ENCODE measurements at places on chromosomes 5 and 9.
A peak's percentile ranks its signal among the peaks of the same experiment; 100 is the strongest.

DNA sequence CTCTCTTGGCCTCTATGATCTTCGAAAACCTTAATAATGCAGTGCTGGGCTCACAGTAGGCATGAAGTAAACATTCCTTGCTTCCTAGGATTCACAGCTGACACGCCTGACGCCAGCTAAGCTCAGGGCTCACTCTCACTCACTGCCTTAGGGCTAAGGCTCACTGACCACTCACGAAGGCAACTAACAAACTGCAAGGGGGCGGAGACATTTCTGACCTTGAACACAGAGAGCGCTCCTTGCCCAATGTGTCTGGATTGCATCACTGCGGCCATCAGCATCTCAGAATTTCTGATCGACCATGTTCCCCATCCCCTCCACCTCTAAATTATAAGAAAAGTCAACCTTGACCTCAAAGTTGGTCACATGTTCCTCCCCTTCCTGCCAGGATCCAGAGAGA lies 372.6 kb downstream of the EBF1 start:
- no peak overlapping the region for H3K4me3 ChIP-seq
- H3K27me3 ChIP-seq, result no peaks in the 10 kb centered on the region
- no peak overlapping the region for H3K27ac ChIP-seq
- H3K36me3 ChIP-seq, result no peaks in the 10 kb centered on the region
- no peak for DNase-seq
- H3K4me1 ChIP-seq, result no peaks in the 10 kb centered on the region

DNA sequence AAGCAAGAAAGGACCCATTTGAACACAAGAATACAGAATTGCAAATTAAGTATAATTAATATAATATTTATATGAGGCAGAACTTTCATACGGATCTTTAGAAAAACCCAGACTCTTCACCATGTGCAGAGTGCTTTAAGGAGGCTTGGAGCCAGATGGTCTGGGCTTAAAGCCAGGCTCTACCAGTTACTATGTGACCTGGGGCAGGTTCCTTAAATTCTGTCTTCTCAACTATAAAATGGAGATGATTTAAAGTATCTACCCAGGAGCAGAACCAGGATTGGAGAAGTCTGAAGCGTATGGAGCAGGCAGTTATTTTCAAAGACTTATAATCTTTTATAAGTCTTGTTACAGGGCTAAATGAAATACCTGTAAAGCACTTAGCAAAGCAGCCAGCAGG lies 202.1 kb downstream of the TSSK1B start:
- H3K4me3 ChIP-seq, result no peak overlapping the region
- H3K36me3 ChIP-seq, result no peaks in the 10 kb centered on the region
- no peaks in the 10 kb centered on the region for H3K27me3 ChIP-seq
- H3K4me1 ChIP-seq, result no peaks in the 10 kb centered on the region
- DNase-seq, result no peak

DNA sequence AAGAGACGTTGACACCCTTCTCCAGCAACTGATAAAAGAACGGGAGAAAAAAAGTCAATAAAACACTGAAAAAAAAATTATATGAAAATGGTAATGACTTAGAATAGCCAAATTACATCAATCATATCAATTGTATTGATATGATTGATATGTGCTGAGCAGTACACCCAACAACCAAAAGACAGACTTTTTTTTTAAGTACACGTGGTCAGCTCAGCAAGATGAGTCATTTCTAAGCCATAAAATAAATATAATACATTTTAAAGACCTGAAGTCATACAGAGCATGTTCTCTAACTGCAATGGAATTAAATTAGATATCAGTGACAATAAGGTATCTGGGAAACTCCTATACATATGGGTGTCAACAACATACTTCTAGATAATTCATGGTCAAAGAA lies 30.9 kb upstream of the OLFM1 start:
- H3K27ac ChIP-seq, result no peak overlapping the region
- H3K36me3 ChIP-seq, result no peaks in the 10 kb centered on the region
- no peak for DNase-seq
- no peak overlapping the region for H3K4me3 ChIP-seq
- H3K27me3 ChIP-seq, result no peaks in the 10 kb centered on the region

DNA sequence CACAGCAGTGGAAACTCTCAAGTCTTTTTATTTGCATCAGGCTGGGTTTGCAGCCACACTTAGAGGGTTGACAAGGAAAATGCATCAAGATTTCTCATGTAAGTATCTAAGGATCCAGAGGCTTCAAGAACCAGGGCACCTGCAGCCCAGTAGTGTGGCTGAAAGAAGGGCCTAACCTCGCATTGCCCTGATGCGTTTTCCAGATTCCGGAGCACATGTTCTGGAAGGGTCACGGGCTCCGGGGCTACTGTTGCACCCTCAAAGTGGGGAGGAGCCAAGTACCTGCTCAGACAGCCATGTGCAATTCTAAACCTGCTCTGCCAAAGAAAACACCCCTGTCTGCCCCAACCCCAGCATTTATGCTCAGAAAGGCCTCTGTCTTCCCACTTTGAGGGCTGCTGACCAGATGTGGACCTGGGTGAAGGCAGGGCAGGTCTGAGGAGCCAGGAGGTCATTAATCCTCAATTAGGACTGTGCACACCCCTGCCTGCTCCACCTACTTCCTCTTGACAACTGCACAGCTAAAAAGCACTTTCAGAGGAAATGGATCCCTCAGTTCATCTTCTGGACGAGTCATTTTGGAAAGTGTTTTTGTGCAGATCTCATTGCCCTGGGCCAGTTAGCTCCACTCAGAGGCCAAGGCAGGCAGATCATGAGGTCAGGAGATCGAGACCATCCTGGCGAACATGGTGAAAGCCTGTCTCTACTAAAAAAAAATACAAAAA lies 110.7 kb downstream of the SAXO1 start:
- DNase-seq, result no peak
- H3K4me1 ChIP-seq, result no peaks in the 10 kb centered on the region

- H3K4me1 ChIP-seq, result no peaks in the 10 kb centered on the region
- no peak within 1 kb of the TSS for H3K27ac ChIP-seq
- H3K4me3 ChIP-seq, result peak within 1 kb of the TSS; percentile 78
- DNase-seq, result peak; percentile 93
- H3K36me3 ChIP-seq, result no peaks in the 10 kb centered on the region
- H3K27me3 ChIP-seq, result no peaks in the 10 kb centered on the region
Measured at GRCh38 chr5:35617435-35618303, at the start of gene SPEF2. SPEF2 (plus strand) TSS chr5:35617863; CDS start chr5:35617998, 135 bp downstream.

GRCh38 chr5:88888291-88888690 lies 5.3 kb upstream of the MEF2C start:
- no peaks in the 10 kb centered on the region for H3K36me3 ChIP-seq
- H3K27me3 ChIP-seq, result no peaks in the 10 kb centered on the region
- H3K4me3 ChIP-seq, result no peak overlapping the region
- peak overlapping the region; percentile 30 for H3K27ac ChIP-seq
- H3K4me1 ChIP-seq, result no peaks in the 10 kb centered on the region
- DNase-seq, result no peak

DNA sequence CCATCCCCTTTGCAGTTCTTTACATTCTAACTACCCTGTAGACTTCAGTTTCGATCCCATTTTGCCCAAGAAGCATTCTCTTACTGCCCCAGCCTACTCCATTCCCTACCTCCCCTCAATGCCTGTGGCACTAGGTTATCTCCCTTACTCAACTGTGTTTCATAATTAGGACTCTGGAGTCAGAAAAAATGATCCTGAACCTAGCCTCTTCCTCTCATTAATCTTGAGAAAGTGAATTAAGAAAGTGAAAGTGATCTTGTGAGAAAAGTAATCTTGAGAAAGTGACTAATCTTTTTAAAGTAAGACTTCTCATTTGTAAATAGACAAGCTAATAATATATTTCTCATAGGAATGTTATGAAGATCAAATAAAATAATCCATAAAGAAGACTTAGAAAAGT lies 444.0 kb upstream of the TRPC7 start:
- H3K4me1 ChIP-seq, result no peaks in the 10 kb centered on the region
- H3K27me3 ChIP-seq, result no peaks in the 10 kb centered on the region
- no peak overlapping the region for H3K27ac ChIP-seq
- no peaks in the 10 kb centered on the region for H3K36me3 ChIP-seq

- no peaks in the 10 kb centered on the region for H3K36me3 ChIP-seq
- H3K4me3 ChIP-seq, result no peak overlapping the region
- no peak overlapping the region for H3K27ac ChIP-seq
- no peaks in the 10 kb centered on the region for H3K4me1 ChIP-seq
- no peaks in the 10 kb centered on the region for H3K27me3 ChIP-seq
Measured at GRCh38 chr5:138459311-138459933, 5.9 kb upstream of the EGR1 start.

- no peak for DNase-seq
- H3K27ac ChIP-seq, result no peak overlapping the region
- no peaks in the 10 kb centered on the region for H3K4me1 ChIP-seq
- H3K36me3 ChIP-seq, result no peaks in the 10 kb centered on the region
- H3K4me3 ChIP-seq, result no peak overlapping the region
Measured at GRCh38 chr5:34576891-34577666, 79.0 kb upstream of the RAI14 start.

- H3K27me3 ChIP-seq, result no peaks in the 10 kb centered on the region
- no peak for DNase-seq
- H3K4me3 ChIP-seq, result no peak overlapping the region
- peaks cover 6% of the 10 kb centered on the region for H3K4me1 ChIP-seq
- H3K27ac ChIP-seq, result no peak overlapping the region
Measured at GRCh38 chr5:84370176-84370575, 14.5 kb downstream of the EDIL3 start.

GRCh38 chr9:76198336-76198735 lies 195.9 kb downstream of the RFK start:
- no peak overlapping the region for H3K4me3 ChIP-seq
- H3K4me1 ChIP-seq, result peaks cover 2% of the 10 kb centered on the region
- peak; percentile 58 for DNase-seq

- no peak overlapping the region for H3K4me3 ChIP-seq
- H3K27ac ChIP-seq, result no peak overlapping the region
- H3K4me1 ChIP-seq, result no peaks in the 10 kb centered on the region
Measured at GRCh38 chr9:19411316-19411715, 2.5 kb downstream of the ACER2 start.

DNA sequence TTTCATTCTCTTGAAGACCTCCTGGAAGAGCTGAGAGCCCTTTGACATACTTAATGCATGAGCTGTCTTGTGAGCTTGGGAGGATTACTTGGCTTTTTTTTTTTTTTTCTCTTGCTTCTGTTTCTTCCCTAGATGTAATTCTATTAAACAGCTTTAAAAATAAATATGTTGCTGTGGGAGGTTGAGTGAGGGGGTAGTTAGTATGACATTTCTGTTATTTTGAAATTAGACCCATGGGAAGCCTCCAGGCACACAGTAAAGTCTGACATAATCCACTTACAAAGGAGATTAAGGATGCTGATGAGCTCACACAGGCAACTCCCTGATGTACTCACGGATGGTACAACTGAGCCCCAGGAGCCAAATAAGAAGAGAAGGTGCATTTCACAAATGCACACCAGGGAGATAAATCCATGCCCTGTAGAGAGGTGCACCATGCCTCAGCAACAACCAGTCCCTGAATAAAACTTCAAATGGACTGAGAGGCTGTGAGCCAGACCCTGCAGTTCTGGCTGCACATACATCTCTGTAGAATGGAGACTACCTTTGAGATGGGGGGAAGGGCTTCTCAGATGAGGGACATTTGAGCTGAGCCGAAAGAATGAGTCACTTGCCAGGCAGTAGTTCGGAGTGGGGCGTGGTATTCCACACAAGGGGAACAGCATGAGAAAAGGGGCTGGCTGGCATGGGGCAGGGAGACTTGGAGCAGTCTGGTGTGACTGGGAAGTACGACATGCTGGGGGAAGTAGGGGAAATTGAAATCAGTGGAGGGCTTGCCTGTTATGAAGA lies 68.7 kb downstream of the ACTL7B start:
- no peak overlapping the region for H3K4me3 ChIP-seq
- H3K27ac ChIP-seq, result no peak overlapping the region
- no peaks in the 10 kb centered on the region for H3K27me3 ChIP-seq

- no peaks in the 10 kb centered on the region for H3K36me3 ChIP-seq
- no peak overlapping the region for H3K27ac ChIP-seq
- DNase-seq, result no peak
- H3K4me3 ChIP-seq, result no peak overlapping the region
- H3K4me1 ChIP-seq, result no peaks in the 10 kb centered on the region
Measured at GRCh38 chr9:97560851-97561250, 59.4 kb downstream of the TMOD1 start.

DNA sequence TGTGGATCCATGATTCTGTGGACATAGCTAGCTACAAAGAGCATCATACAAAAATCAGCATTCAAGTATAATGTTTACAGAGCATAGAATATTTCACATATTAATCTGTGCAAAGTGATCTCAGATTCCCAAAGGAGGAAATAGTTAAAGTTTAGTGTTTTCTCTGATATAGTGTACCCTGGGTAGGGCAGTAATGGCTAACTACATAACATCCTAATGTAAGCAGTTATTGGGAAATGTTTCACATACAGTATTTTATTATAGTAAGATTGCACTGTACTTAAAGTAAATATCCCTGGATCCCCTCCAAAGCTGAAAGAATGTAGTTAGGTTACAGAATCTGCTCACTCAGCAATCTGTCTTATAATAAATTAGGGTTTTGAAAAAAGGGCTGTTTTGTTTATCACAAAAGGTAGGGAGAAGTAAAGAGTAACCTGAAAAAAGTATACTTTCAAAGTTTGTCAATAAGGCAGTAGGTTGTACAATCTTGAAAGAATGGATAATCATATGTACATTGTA lies 52.5 kb upstream of the SMARCA2 start:
- DNase-seq, result no peak
- no peak overlapping the region for H3K4me3 ChIP-seq
- no peaks in the 10 kb centered on the region for H3K4me1 ChIP-seq
- H3K27me3 ChIP-seq, result no peaks in the 10 kb centered on the region
- H3K36me3 ChIP-seq, result no peaks in the 10 kb centered on the region

- H3K27ac ChIP-seq, result no peak overlapping the region
- H3K27me3 ChIP-seq, result no peaks in the 10 kb centered on the region
- H3K4me1 ChIP-seq, result no peaks in the 10 kb centered on the region
- no peak overlapping the region for H3K4me3 ChIP-seq
- no peaks in the 10 kb centered on the region for H3K36me3 ChIP-seq
- no peak for DNase-seq
Measured at GRCh38 chr9:114258866-114259797, 63.8 kb upstream of the ORM1 start.

Data from aorta (tissue), 5 donors.